ENCODE measurements at places on chromosomes 4 and X.
A peak's percentile ranks its signal among the peaks of the same experiment; 100 is the strongest.

DNA sequence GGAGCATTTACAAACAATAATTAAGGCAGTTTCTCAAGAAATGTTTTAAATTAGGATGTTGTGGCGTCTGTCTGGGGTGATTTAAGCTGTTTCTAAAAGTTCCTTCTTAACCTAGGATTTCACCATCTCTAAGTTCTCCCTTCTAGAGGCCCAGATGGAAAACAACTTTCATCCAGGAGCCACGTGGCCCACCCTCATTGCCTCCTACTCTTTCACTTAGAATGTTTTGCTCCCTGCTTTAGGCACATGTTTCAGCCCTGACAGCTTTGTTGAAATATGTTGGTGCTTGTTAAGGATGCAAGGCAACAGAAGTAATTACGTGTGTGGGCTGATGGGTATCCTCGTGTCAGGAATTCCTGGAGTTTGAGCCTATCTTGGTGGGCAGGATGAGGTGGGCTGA is 131.3 kb downstream of the GUCY2F start:
- DNase-seq = no peak

DNA sequence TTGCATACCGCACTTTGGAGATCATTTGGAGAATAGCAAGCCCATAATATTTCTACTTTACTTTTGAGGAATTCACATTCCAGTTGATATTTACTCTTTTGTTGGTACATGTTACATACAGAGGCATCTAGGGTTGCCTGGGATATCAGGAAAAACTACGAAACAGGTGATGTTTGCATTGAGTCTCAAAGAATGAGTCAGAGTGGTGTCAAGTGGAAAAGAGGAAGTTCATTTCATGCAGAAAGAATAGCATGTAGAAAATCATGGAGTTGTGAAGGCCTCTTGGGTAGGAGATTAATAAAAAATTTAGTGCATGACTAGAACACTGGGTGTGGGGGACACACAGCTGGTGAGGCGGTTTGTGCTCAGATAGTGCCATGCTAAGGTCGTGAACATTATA is 33.5 kb upstream of the ELOVL6 start:
- DNase-seq = no peak

GRCh38 chr4:54228961-54229501 is at the start of gene PDGFRA:
TSS of gene PDGFRA (plus strand) at chr4:54229293. CDS start at chr4:54258769, 29,476 bp downstream.
- peak; percentile 94 for DNase-seq

GRCh38 chr4:60129740-60130139 is 1070.4 kb upstream of the ADGRL3 start:
- peak; percentile 9 for DNase-seq

- peak; percentile 70 for DNase-seq
Measured at GRCh38 chr4:3041192-3042142, 32.9 kb downstream of the HTT-AS start.

DNA sequence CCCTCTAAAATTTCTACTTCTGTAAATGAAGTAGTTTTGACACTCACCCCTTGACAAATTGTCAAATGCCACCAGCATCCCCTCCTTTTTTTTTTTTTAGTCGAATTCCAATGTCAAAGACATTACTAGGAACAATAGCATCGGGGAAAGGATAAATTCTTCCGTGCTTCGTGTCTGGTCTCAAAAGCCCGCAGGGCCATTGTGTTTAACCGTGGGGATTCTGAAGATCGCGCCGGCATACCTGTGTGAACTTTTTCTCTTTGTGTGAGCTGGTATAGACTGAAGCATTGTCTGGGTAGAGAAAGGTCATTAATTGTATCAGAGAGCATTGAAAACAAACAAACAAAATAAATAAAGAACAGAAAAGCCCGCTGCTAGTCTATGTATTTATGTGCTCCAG is 313.9 kb downstream of the ASMT start:
- no peak for DNase-seq

- DNase-seq = no peak
Measured at GRCh38 chr4:24881508-24882196, 31.2 kb downstream of the CCDC149 start.

DNA sequence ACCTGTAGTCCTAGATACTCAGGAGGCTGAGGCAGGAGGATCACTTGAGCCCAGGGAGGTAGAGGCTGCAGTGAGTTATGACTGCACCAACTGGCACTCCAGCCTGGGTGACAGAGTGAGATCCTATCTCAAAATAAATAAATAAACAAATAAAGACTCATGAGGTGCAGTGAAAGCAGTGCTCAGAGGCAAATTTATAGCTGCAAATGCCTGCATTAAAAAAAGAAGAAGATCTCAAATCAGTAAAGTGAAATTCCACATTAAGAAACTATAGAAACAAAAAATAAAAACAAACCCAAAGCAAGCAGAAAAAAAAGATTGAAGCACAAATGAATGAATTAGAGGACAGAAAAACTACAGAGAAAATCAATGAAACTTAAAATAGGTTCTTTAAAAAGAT is 22.5 kb upstream of the HSD17B13 start:
- no peak for DNase-seq

GRCh38 chr4:12231098-12231497 is 802.4 kb upstream of the HS3ST1 start:
- DNase-seq = no peak

DNA sequence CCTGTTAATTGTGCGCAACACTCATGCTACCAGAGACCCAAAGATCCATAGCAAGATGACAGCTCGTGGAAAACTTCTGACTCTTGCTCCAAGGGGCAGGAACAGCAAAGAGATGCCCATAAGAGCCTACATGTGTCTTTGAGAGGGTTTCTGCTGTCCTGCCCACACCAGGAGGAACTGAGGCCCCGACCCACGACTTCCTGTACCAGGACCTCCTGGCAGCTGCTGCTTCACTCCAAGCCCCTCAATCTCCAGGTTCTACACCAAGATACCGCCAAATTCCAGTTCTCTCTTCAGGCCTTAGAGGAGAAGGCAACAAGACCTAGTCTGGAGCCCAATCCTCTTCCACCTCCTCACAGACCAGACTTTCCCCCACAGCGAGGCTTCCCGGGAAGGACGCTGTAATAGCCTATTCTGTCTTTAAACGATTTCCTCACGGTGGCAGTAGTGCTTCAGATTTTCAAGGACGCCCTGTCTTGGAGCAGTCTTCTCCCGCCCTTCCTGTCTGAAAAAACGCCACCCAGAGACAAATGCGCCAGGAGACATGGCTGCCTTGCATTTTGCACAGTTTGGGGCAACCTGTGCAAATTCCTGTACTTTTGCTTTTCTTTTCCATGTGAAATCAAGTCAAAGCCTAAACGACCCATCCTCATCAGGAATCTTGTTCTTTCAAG is 230.2 kb upstream of the STK26 start:
- DNase-seq = peak; percentile 34

GRCh38 chr4:82050796-82051195 is 323.0 kb downstream of the HNRNPD start:
- DNase-seq = no peak

- peak; percentile 90 for DNase-seq
Measured at GRCh38 chr4:74473155-74473811, 28.3 kb downstream of the AREG start.

DNA sequence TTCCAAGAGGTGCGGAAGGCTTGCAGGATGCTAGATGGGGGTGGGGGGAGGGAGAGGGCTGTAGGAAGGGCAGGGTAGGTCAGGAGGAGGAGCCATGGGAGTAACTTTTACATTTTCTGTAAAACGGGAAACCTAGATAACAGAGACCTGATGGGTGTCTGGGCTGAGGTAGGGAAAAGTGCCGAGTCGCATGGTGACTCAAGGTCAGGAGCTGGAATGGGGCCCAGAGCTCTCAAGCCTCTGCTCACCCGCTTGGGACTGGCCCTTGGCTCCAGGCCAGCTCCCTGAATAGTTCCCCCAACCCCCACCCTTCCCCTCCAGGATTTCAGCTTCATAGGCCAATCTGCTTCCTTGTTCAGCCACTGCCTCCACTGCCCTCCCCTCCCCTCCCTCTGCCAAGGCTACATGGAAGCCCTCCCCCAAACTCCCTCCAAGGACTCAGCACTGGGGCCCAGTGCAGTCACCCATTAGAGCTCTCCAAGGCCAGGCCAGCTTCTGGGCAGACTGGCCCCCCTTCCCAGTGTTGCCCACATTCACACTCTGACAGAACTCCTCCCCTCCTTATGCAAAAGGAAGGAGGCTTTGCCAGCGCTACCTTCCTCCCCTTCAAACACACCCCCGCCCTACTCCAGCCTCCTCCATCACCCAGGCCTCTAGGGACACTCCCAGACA is 43.6 kb downstream of the TSC22D3 start:
- peak; percentile 91 for DNase-seq

DNA sequence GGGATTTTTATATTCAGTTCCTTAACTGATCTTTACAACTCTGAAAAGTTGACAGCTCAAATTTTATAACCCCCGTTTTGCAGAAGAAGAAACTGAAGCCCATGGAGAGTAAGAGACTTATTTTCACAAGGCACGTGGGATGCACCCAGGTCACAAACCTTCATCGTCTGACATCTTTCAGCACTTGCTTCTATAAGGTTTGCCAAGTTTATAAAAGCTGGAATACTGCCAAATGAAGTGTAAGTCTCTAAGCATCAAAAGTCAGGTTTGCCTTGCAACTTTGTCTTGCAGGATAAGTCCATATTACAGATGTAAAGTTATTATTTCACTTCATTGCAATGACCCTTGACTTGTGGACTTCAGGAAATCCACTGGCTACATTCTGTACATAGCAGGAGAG is 6.3 kb upstream of the KCNIP4 start:
- no peak for DNase-seq

DNA sequence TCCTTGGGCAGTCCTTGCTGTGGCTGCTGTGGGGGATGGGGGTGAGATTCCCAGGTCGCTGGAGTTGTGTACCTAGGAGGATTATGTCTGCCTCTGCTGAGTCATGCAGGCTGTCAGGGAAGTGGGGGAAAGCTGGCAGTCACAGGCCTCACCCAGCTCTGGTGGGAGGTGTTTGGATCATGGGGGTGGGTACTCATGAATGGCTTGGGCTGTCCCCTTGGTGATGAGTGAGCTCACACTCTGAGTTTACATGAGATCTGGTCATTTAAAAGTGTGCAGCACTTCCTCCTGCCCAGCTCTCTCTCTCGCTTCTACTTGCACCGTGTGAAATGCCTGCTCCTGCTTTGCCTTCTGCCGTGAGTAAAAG is 24.6 kb upstream of the PDLIM3 start:
- peak; percentile 79 for DNase-seq

DNA sequence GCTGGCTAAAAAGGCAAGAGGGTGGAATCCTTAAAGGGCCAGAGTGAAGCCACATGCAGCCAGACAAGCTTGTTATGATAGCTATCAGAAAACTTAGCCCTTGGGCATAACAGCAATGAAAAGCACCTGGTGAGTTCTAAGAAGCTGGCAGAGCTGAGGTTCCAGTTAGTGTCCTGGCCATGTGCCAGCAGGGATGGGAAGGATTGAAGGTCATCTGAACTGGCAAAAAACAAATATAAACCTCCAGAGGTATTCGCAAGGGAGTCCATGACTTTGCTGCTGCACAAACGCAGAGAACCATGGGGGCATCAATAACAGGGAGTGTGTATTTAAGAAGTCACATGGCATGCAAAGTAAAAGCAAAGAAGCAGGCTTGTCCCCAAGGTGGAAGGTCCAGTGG is 208.9 kb downstream of the FAM47A start:
- no peak for DNase-seq

Measured in cardiac fibroblast (primary cell).